ENCODE measurements at places on chromosomes 5 and 9.

DNA sequence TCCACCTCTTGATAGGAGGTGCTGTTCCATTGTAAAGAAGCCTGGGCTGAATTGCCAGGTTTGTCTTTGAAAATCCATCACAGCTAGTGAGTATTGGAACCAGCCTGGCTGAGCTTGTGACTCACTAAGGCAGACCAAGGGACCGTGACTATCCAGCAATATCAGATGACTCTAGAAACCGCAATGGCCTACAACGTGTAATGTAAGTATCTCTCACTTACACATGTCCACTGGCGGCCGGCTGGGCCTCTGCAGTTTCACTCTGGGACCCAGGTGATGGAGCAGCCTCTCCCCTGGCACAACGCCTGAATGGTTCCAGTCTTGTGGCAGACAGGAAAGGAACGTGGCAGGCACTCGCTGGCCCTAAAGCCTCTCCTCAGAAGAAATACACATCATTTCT is 3.1 kb upstream of the HRH2 start:
- DNase-seq, result peak; percentile 41

DNA sequence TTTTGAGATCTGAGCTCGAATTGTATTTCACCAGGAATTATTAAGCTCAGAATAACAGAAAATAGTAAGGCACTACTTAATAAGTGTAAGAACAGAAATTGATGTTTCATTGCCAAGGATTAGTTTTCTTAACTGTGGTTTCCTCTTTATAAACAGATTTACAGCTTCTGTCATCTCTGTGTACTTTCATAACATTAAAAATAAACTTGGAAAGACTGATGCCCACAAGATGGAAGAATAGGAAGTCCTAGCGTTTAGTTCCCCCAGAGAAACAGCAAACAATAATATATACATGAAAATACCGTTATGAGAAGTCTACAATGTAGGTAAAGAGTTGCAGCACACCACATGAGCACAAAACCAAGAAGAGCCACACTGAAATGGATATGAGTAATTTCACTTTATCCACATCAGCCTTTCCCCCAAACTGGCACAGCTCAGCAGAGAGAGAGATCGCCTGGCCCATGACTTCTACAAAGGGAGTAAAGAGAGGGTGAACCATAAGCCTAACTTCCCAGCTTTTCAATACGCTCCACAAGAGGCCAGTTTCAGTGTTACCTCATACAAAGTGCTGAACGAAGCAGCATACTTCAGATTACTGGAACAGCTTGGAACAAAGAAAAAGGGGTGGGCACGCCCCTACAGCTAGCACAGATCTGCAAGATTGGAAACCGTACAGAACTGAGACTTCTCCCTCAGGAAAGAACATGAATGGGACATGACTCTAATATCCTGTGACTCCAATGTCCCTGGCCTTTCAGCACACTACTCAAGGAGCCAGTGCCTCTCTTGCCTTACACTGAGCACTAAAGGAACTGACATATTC is 75.4 kb downstream of the EMB start:
- DNase-seq, result no peak

DNA sequence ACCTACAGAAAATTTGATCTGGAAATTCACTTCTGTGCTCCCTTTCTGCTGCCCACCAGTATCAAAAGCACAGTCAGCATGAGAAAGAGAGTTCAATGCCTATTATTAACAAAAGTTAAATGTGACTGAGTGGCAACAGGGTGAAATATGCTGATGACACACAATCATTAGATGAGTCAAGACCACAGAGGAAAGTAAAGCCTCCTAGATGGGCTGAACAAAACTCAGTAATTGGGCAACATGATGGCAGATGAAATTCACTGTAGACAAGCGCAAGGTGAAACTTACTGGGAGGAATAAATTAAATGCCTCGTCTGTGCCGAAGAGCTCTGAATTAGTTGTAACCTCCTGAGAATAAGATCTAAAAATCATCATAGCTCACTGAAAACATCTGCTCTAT is 752.8 kb downstream of the IRX1 start:
- DNase-seq, result no peak

DNA sequence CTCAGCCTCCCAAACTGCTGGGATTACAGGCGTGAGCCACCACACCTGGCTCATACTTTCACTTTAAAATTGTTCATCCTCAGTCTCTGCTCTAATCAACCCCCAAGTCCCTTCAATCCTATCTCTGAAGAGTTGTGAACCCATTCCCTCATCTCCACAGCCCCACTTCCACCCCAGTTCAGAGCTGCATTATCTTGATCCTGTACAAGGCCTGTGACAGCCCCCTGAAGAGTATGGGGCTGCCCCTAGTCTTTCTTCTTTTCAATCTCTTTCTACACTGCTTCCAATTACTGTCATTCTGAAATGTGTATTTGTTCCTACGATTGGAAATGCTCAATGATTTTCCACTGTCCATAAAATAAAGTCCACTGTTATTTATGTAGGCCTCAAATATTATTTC is 588.3 kb downstream of the RAB3C start:
- DNase-seq, result no peak

DNA sequence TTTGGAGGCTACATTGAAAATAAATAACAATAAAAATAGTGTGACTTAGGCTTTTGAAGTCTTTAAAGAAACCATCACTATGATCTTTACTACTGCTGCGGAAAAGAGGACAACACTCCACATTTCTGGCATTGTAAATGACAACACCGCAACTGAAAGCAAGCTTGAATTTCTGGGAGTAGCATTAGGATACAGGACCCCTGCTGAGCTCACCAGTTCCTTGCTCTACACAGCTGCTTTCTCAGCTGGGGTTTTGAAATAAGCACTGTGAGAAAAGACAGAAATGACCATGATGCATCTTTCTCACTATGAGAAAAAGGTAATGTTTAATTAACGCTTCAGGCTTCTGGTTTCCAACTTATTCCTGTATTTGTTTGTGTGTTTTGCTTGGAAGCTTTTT is 168.0 kb downstream of the TAF11L14 start:
- no peak for DNase-seq

DNA sequence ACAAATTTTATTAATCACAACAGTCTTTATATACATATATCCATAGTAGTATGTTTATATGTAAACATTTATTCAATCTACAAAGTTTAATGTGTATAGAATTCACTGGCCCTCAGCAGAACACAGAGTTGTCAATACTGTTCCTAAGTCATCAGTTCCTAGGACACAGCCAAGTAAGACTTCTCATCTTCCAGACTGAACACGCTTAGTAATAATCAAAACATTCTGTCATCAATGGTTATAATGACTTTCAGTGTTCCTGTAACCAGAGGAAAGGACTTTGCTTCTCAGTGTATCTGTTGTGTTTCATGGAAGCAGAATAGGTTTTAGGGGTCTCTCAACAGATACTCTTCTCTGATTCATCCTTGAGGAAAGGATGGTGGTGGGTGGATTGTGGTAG is 82.2 kb downstream of the SMIM23 start:
- DNase-seq, result no peak

DNA sequence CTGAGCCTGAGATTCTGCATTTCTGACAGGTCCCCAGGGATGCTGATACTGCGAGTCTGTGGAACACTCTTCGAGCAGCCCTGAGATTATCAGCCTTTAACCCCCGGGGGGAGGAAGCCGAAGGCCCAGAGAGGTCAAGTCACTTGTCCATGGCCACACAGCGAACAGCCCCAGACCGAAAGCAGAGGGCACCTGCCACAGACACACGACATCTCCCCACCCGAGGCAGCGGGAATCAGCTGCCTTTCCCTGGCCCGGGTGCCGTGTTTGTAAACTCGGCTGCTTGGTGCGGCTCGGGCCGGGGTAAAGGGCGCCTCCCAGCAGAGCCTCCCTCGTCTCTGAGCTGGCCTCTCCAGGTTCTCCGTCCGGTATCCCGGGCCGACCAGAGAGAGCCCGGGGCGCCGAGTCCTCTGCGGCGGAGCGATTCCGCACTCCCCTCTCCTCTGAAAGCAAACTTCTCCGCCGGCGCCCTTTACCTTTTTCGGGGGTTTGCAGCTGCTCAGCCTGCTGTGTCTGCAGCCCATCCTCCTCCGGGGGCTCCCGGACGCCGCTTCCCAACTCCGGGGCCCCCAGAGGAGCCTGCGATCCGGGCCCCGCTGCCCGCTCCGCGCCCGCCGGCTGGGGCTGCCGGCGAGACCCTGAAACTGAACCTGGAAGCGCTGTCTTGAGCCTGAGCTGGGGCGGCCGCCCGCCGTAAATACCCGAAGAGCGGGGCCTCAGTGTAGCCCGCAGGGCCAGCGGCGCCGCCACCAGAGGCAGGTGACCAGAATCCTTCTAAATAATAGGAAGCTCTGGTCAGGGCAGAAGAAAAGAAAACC is at the start of gene CCDC69:
CCDC69 (minus strand) TSS at position 646 of the 818 bp plus-strand sequence; CDS start at position 524, 122 bp downstream.
- peak; percentile 75 for DNase-seq

DNA sequence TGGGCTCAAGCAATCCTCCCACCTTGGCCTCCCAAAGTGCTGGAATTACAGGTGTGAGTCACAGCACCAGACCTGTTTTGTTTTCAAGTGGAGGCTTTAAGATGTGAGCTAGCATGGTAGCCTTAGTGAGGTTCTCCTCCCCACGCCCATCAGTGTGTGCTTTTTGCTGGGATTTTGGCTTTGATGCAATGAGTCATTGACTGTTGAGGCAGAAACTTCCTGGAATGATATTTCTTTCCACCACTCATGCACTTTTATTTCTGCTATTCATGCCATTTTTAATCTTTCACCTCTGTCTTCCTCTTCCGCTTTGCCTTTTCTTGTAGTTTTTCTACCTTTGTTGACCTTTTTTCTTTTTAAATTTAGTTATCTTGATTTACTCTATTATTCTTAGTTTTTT is 4.2 kb upstream of the NFIL3 start:
- no peak for DNase-seq

DNA sequence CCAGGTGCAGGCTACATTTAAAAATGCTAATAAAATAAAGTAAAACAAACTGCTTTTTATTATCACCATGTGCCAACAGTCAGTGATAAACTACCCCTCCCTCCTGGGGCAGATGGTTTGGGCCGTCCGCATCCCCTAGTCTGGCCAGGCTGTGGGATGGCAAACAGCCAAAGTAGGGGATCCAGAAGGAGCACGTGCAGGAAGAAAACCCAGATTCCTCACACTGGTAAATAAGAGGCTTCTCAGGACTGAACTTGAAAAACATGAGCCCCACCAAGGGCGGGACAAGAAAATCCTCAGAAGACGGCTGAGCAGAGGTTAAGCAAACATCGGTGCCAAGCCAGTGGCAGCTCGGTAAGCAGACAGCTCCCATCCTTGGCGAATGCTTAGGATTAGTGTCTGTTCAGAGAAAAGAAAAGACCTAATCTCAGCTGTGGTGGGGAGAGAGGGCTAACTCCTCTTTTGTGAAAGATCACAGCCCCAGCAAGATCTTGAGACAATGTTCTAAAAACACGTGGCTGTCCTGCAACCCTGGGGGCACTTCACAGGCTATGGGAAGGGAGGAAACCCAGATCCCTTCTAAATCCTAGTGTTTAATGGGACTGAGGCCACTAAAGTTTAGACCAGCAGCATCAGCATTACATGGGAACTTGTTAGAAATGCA is 46.5 kb upstream of the GDNF start:
- DNase-seq, result no peak

- DNase-seq, result no peak
Measured at GRCh38 chr9:83449983-83450382, 88.2 kb downstream of the FRMD3 start.

- peak; percentile 5 for DNase-seq
Measured at GRCh38 chr5:108382784-108383330, 959 bp upstream of the FBXL17 start.

- no peak for DNase-seq
Measured at GRCh38 chr5:75405296-75405695, 68.3 kb downstream of the HMGCR start.

DNA sequence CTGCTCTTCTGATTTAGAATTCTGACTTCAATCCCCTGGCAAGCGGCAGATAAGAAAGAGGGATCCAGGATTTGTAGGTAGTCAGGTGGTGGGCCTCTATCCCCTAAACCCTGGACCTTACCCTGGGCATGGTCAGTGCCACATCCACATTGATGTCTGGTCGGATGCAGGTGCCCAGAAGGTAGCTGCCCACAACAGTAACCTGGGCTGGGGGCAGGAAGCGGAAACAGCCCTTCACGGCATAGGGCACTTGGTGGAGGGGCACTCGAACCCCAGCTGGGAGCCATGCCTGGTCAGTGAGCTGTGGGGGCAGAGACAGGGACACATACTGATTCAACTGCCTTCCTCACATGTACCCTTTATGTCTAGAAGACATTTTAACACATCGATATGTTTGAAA is 3.8 kb downstream of the NOL6 start:
- DNase-seq, result no peak

GRCh38 chr5:123113136-123113535 is 24.1 kb downstream of the PRDM6 start:
- no peak for DNase-seq

DNA sequence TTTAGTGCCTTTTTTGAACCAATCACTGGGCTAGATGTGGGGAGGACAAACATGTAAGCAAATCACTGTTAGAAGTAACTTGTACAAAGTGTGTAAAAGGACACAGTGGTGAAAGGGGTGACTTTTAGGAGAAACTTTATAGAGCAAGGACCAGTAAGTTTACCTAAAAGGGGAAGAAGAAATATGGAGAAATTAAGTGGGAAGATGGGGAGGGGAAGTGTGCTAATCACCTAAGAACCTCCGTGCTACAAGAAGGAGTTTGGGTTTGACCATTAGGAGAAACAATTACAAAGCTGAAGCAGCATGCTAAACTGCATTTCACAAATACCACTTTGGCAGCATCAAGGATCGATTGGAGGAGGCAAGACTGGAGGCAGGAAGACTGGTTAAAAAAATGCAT is 17.3 kb downstream of the ITGA1 start:
- DNase-seq, result no peak

DNA sequence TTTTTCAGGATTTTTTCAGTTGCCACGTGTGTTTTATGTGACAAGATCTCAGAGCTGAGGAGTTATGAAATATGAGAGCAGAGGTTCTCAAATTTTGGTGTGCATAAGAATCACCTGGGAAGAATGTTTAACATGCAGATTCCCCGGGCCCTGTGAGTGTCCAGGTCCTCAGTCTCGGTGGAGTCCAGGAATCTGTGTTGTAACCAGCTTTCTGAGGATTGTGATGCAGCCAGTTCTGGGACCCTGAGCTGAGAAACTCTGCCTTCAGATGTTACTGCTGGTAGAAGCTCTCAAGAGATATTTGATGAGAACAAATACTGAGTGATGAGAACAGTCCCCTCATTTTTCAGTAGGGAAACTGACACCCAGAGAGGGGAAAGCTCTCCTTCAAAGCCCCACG is 102.8 kb upstream of the SAP30L start:
- DNase-seq, result no peak

GRCh38 chr9:136725612-136726011 is 13.2 kb downstream of the DIPK1B start:
- DNase-seq, result no peak
